Hematopoietic multipotent progenitor cell treated with erythropoietin and hydrocortisone succinate and interleukin-3 and kit ligand, for 17 days (in vitro differentiated cells): ENCODE measurements at places on chromosomes 11 and 22.

GRCh38 chr11:78653294-78653909 lies 78.7 kb upstream of the NARS2 start:
- DNase-seq, result no peak

DNA sequence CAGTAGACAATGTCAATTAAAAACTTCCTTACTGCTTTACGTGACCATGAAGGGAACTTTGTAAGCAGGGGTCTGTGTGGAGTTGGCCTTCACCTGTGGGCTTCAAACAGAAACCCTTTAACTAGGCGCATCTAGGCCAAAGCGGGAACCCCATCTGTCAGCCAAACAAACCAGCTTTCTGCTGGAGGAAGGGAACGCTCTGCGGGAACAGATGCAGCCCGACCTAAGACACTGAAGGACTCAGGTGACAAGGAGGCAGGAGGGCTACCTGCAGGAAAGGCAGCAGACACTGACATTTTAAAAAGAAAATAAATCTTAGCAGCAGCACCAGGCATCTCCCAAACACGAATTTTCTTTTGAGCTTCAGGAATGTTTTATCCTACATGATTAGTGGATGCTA lies 78.4 kb downstream of the CADM1 start:
- no peak for DNase-seq

DNA sequence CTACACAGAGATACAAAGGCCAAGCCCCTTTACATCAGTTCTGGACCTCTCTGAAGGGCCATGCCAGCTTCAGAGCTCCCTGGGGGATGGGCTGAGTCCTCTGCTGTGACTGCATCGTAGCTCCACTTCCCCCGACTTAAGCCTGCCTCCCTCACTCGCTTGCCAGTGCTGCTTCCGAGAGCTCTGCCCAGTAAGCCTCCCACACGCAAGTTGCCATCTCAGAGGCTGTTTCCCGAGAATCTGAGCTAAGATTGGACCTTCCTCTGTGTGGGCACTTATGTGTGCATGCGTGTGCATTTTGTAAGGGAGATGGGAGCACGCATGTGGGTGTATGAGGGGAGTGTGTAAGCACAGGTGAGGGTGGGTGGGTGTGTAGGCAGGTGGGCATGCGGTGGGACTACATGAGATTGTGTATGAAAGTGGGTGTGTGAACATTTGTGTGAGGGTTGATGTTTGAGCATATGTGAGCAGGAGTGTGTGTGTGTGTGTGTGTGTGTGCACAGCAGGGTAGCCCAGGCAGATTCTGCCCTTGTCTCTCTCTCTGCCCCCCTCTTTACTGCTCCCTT lies 163.0 kb upstream of the SYT13 start:
- DNase-seq, result no peak

DNA sequence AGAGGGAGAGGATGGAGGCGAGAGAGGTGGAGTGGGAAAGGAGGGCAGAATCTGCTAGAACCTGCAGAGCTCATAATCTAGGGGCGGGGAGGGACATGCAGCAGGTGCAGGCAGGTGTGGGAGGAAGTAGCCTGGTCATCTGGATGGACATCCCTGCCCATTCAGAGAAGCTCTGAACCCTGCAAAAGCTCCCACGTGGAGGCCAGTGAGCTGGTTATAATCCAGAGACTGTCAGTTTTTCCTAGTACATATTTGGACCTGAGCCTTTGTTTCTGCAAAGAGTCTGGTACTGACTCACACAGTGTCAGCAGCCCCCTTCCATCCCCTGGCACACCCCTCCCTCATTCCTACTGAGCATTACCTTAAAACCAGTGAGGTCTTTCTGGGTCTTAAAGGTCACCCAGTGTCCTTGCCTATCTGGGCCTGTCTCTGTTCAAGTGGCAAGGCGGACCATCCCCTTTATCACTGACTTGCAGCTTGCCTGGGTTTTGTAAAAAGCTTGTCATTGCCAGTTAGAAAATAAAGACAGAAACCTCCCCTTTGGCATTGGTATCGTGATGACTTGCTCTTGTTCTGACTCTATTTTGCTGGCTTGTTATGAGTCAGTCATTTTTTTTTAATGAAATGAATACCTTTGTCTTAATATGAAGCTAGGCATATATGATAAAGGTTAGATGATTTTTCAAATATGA lies 26.1 kb downstream of the PTPRJ start:
- DNase-seq, result peak; percentile 74

- no peak for DNase-seq
These were observed 43.3 kb upstream of the SLC35C1 start for GRCh38 chr11:45761659-45762058.

- no peak for DNase-seq
These were observed 11.5 kb downstream of the ATP5MG start for GRCh38 chr11:118412921-118413320.

- peak; percentile 41 for DNase-seq
These were observed 43.2 kb upstream of the ETS1 start for GRCh38 chr11:128630367-128631230.

- no peak for DNase-seq
These were observed 419.3 kb upstream of the NARS2 start for GRCh38 chr11:78993802-78994430.

- no peak for DNase-seq
These were observed 165.7 kb upstream of the SORL1-AS1 start for GRCh38 chr11:121618516-121618915.

GRCh38 chr22:47168900-47169800 lies 406.7 kb downstream of the TBC1D22A start:
- no peak for DNase-seq

GRCh38 chr11:122170815-122171475 lies 54.9 kb upstream of the BLID start:
- DNase-seq, result no peak

- DNase-seq, result no peak
These were observed 42.1 kb upstream of the LARGE1 start for GRCh38 chr22:33962409-33962808.

DNA sequence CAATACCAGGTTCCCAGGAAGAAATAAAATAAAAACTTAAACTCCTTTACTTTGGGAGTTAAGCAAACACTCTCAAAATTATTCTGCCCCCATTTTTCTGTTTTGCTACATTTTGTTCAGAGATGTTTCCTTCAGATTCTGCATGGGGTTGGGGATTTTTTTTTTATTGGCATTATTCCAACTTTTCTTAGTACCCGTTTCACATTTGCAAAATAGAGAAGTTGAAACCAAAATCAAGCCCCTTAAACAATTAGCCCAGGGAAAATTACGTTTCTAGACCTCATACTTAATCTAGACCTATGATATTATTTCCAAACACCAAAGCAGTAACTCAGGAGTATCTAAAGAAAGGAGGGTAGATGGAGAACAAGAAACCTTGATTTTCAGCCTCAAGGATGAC lies 20.6 kb upstream of the MS4A7 start:
- no peak for DNase-seq

- no peak for DNase-seq
These were observed 60.5 kb upstream of the CHST1 start for GRCh38 chr11:45725776-45726492.

DNA sequence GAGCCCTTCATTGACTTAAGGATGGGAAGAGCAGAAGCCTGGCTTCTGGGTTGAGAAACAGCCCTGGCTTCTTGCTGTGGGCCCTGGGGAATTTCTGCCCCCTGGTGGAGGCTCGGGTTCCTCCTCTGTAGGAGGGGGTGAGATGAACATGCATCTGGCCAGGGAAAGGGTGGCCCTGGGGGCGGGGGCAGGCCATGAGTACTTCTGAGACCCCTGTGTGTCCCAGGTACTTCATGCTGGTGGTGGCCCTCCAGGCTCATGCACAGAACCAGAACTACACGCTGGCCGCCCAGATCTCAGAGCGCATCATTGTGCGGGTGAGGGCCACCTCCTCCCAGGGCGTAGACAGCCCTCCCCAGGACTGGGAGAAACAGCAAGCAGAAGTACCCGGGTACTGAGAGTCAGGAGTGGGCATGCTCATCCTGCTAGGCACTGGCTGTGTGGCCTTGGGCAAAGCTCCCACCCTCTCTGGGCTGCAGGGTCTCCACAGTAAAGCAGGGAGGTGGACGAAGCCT lies 15.8 kb downstream of the TMEM258 start:
- peak; percentile 37 for DNase-seq

GRCh38 chr11:58958500-58958899 lies 19.2 kb downstream of the GLYATL1 start:
- peak; percentile 43 for DNase-seq

- no peak for DNase-seq
These were observed 98.0 kb downstream of the SHANK2 start for GRCh38 chr11:71154261-71154805.

- DNase-seq, result no peak
These were observed 697.2 kb downstream of the ETS1 start for GRCh38 chr11:127890030-127890615.

DNA sequence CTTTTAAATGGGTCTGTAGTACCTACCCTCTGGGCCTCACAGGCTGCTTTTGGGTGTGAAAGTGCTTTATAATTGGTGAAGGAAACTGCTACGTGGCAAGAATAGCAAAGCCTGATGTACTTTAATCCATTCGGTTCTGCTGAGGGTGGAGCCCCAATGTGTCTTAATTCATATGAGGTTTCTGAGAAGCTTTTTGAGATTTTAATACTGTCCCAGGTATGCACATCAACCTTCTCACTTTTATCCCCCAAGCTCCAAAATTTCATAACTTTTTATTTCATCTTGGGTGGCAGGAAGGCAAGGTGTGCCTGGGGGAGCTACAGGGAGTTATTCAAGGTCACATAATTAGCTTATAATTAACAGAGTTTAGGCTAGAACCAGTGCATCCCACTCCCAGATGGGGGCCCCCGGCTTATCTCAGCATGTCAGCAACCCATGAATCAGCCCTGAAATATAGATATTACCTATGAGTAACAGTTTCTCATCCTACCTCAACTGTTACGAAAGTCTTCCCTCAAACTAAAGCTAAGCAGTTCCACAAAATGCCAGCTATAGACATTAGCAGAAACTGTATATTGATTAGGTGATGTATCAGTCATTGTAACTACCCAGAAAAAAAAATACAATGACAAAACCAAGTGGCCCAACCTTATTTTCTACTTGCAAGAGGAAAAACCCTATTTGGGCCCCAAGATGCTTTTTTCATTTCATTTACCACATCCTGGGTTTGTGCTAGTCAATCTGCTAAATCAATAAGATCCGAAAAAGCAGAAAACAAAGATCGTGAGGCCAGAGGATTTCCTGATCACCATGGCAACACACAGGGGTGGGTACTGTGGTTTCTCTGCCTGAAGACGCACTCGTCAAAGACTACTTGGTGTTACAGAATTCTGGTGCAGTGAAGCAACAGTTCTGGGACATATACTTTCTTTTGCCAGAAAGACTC lies 26.7 kb downstream of the CD44 start:
- DNase-seq, result peak; percentile 23

DNA sequence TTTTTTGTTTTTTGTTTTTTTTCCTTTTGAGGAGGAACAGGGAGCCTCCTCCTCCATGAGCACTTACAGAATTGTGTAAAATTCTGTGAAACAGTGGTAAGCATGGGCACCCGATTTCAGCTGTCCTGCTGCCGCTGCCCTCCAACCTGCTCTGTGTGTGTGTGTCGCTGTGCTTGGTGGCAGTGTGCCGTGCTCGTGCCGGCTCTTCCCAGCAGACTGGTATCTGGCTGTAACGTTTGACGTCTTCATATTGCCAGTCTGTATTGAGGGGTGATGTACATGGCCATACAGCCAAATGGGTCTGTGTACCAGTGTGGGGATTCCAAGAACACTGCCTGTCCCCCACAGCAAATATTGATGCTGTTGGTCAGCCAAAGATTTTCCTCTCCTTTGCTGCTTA lies 97.1 kb downstream of the CWC15 start:
- no peak for DNase-seq

DNA sequence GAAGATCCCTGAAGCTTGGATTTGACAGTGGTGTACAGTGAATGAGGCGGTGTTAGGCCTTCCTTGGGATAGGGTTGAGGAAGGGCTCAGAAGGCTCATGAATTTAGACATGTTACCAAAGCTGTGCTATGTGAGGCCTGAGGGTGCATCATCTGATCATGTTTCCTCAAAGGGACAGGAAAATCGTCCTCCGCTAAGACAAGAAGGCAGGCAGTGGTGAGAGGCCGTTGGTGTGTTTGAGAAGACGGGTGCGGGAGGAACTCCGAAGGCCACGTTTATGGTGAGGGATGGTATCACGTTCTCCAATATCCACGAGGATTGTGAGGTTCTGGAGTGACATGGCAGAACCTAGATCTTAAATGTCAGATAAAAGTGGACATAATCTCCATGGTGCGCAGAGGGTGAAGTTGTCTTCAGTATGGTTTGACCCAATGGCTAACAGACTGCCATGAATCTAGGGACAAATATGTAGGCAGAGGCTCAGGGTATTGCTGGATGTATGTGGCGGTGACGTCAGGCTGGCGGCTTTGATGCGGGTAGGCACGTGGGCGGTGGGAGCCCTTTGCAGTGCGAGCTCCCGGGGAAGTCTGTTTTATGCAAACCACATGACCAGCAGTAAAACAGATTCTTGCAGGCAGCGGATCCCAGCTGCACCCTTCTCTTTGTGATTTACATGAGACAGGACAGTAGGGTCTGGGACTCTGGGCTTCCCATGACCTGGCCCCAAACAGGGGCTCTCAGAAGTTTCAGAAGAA lies 242.3 kb upstream of the B3GAT1 start:
- DNase-seq, result no peak

DNA sequence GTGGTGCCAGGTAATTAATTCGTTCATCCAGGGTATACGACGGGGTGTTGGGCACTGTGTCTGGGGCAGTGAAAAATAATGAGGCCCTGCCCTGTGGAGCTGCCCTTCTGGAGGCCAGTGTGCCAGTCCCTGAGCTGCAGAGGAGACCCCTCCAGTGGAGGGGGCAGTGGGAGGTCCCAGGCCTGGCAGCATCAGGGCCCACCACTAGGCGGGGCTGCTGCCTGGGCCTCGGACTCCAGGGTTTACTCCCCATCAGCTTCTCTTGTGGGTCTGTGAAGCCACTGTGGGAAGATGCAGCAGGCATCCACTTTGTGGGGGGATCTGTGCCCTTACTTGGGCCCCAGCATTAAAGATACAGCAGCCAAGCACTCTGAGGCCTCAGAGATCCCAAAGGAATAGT lies 17.4 kb upstream of the TMPRSS6 start:
- no peak for DNase-seq

DNA sequence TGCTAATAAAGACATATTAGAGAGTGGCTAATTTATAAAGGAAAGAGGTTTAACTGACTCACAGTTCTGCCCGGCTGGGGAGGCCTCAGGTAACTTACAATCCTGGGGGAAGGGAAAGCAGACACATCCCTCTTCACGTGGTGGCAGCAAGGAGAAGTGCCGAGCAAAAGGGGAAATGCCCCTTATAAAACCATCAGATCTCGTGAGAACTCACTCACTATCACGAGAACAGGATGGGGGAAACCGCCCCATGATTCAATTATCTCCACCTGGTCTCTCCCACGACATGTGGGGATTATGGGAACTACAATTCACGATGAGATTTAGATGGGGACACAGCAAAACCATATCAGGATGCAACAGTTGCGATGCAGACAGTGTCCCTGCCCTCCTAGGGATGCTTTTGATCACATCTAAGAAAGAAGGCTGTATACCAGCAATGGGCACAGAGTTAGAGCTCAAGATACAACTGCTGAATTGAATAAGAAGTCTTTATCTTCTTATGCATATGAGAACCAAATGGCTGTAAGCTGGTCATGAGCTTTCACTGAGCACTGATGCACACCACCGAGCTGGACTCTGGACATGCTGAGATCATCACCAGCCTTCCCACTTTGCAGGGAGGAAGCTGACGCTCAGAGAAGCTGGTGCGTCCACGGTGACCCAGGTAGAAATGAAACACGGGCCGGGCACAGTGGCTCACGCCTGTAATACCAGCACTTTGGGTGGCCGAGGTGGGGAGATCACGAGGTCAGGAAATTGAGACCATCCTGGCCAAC lies 255.2 kb downstream of the MN1 start:
- no peak for DNase-seq

GRCh38 chr11:66187453-66187852 lies 81.0 kb upstream of the RAB1B start:
- no peak for DNase-seq

- DNase-seq, result no peak
These were observed 81.6 kb downstream of the FLI1 start for GRCh38 chr11:128775468-128775867.
